LoVo (cell line): ENCODE measurements at places on chromosomes 16 and 17.
A peak's percentile ranks its signal among the peaks of the same experiment; 100 is the strongest.

GRCh38 chr16:53912155-53912554 is 208.2 kb downstream of the FTO start:
- DNase-seq = no peak

- DNase-seq = no peak
These were observed 1.4 kb downstream of the DNASE1L2 start for GRCh38 chr16:2237493-2238149.

DNA sequence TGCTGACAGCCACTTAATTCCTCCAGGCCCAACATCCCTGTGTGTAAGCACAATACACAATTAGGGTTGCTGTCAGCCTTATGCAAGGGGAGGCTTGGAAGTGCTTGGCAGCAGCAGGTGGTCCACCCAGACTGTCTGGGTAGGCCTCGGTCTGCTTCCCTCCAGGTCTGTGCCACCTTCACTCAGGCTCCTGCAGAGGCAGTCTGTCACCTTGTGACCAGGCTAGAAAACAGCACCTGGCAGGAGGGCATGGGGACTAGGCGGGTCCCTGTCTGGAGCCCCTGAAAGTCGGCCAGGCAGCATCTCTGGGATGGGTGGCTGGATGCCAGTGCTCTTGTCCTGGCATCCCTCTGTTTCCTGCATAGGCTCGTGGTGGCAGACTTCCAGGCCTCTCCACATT is 578.1 kb downstream of the KCNJ18 start:
- no peak for DNase-seq

DNA sequence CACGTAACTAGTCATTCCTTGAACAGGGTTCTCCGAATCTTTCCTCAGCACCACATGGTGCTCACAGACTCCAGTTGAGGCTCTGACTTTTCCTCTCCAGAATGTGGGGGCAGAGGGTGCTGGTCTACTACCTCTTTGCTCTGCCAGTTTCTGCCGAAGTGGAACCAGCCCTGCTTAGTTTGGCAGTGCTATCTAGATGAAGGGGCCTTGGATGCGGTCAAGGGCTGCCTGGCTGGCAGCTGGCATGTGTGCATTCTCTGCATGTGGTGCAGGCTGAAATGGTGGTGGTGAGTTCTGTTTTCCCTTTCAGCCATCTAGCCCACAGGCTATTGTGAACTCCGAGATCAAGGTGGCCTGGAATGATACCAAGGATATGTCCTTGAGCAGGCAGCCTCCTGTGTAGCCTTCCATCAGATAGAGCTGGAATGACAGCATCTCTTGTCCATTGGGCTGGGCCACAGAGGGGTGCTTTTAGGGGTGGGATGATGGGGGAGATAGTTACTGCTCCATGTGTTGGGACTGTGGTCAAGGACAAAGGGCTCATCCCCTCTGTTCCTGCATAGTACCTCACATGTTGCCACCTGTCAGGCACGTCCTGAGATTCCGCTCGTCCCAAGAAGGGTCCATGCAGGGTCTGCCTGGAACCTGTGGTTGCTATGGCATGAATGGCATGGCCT is 2.0 kb downstream of the DYNLL2 start:
- DNase-seq = no peak

DNA sequence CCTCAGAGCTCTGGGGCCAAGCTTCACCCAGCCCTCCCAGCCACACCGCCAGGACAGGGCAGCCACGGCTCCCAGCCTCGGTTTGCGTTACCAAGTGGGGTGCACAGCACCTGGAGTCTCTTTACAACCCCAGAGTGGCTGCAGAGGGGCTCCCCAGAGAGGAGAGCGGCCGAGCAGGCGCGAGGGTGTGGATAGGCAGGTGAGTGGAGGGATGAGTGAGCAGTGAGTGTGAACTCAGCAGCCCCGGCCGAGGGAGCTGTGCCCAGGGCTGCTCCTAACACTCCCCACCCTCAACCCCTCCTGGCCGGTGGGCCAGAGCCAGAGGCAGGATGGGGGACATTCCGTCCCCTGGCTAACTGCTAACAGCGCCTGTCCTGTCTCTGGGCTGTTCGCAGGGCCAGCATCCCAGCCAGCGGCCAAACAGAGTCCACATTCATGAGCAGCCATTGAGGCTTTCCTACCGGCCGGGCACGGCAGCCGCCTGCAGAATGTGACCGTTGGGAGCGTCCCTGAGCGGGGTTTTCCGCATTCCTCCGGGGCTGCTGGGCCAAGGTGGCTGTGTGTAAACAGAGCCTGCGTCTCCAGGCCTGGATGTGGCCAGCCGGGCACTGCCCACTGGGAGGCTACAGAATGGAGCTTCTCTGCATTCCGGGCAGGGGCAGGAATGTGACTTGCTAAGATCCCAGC is 5.3 kb downstream of the ZNF469 start:
- peak; percentile 57 for DNase-seq

DNA sequence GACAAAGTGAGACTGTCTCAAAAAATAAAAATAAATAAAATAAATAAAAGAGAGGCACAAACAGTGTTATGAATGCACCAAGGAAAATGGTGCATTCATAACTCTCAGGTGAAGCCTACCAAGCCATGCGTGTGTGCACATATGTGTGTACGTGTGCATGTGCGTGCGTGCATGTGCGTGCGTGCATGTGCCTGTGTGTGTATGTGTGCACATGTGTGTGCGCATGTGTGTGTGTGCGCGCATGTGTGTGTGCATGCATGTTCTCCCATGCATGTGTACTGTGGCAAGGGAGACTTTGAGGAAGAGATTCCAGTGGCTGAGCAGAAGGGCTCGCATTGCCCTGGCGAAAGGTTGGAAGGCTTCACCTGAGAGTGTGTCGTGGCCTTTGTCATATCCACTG is 4.7 kb downstream of the SPN start:
- DNase-seq = no peak
